ENCODE measurements at places on chromosomes 13 and 19.

DNA sequence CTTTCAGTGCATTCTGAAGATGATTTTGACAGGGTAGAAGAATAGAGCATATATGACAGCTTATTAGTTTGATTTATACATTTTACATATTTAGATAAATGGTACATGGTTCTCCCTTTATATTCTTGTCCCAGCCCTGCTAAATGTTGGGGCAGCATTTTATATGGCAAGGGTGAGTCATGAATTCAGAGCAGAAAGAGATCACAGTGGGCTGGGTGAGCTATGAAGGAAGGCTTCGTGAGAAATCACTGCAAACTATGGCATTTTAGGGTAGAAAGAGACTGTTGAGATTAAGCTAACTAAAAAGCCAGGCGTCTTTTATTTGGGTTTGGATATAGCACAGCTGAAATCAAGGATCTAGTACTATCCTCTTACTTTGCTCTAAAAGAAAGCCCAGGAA lies 23.9 kb upstream of the METTL21C start:
- no peak for DNase-seq

DNA sequence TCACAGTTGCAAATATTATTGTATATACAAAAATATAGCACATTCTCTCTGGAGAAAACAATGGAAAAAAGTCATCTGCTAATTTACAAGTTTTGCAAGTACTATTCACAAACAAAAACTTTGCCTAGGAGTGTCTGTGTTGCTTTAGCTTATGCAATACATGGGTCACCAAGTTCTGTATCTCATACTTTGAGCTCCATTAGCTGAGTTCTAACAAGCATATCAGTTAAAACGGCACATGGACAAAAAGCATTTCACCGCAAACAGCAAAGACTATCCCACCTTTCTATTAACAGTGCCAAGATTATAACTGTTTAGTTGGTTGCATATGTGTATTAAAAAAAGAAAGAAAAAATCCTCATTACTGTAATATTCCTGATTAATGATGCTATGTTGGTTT lies 4.6 kb downstream of the SPRY2 start:
- no peak for DNase-seq

GRCh38 chr19:42532891-42533290 lies 4.6 kb upstream of the CEACAM1 start:
- DNase-seq = no peak

- DNase-seq = no peak
Observed at GRCh38 chr13:41716236-41716635, 244.7 kb downstream of the VWA8 start.

GRCh38 chr13:60645676-60646075 lies 248.7 kb downstream of the TDRD3 start:
- no peak for DNase-seq

DNA sequence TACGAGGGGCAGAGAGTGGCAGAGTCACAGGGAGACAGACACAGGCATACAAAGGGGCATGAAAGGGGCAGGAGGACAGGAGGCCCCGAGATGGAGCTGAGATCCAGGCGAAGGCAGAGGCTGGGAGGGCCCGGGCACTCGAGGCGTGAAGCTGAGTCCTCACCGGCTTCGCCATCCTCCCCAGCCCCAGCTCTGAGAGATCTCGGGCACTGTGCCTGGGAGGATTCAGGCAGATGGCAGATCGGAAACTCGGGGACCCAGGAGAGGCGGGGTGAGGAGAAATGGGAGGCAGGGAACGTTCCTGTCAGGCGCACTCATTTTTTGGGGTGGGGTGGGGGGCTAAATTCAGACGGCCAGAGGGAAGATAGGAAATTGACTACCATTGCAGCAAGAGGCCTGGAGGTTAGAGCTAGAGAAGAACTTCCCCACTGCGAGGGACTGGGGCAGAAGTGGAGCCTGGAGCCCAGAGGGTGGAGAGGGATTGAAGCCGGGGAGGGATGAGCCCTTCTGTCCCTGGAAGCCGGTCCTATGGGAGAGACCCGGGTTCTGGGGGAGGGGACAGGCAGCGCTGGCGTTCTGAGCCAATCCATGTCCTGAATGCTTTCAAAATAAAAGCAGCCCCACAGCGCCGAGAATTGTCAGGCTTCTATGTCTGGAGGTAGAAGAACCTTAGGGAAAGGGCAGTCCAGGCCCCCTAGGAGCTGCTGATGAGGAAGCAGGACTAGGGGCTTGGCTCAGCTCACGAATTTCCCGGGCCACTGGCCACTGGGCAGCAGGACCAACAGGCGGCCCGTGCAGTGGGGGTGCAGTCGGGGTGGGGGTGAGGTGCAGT lies 12.6 kb downstream of the LRRC4B start:
- DNase-seq = no peak

- no peak for DNase-seq
Observed at GRCh38 chr13:72820156-72820897, 38.4 kb downstream of the PIBF1 start.

DNA sequence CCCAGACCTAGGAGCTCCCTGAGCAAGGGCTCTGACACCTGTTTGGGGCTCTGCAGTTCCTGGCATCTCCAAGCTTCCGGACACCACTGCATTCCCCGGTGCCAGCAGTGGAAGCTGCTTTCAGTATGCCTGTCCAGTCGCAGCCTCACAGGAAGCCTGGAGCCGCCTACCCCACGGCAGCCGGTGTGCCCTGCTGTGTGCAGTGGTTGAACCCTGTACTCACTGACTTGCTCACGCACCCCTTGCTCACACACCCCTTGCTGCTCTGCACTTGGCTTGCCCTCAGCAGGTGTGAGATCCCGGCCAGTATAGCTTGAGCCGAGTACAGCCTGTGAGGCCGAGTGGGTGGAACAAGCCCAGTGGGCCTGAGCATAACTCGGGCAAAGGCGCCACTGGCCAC lies 70.3 kb downstream of the PIBF1 start:
- DNase-seq = no peak

DNA sequence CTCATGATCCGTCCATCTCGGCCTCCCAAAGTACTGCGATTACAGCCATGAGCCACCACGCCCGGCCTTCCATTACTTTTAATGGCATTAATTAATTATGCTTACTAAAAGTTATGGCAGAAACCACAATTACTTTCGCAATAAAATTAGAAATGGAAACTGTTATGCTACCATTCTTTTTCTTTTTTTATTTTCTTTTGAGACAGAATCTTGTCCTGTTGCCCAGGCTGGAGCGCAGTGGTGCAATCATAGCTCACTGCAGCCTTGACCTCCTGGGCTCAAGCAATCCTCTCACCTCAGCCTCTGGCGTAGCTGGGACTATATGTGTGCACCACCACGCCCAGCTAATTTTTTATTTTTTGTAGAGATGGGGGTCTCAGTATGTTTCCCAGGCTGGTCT lies 4.6 kb upstream of the BST2 start:
- no peak for DNase-seq

- DNase-seq = no peak
Observed at GRCh38 chr13:100634696-100635095, 39.9 kb downstream of the TMTC4 start.

- DNase-seq = no peak
Observed at GRCh38 chr13:62653371-62653770, 1237.7 kb upstream of the PCDH20 start.

DNA sequence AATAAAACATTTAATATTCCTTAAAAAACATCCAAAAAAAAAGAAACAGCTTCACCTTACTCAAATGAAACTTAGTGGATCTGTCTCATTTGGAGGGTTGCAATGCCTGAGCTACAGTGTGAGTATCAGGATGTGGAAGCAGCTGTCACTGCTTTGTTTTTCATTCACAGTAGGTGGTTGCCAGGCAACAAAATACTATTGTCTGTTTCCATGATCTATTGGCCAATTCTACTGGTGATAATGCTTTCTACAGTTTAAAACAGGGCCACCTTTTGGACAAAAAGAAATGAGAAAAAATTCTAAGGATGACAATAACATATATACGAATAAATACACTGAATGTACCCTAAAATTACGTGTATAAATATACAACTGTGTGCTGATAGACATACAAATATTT lies 3.0 kb downstream of the ENOX1 start:
- no peak for DNase-seq

DNA sequence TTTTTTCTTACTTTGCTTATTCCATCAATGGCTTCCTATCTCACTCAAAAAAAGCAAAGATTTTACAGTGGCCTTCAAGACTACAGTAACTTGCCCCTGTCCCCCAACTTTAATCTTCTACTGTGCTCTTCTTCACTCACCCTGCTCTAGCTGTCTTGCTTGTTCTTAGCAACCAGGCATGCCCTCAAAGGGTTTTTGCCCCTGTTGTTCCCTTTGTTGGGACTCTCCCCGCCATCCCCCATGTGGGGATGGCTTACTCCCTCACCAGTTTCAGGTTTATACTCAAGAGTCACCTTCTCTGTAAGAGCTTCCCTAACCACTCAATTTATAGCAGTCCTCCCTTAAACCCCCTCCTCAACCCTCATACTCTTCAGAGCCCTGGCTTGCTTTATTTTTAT lies 5.4 kb downstream of the MTMR6 start:
- no peak for DNase-seq

DNA sequence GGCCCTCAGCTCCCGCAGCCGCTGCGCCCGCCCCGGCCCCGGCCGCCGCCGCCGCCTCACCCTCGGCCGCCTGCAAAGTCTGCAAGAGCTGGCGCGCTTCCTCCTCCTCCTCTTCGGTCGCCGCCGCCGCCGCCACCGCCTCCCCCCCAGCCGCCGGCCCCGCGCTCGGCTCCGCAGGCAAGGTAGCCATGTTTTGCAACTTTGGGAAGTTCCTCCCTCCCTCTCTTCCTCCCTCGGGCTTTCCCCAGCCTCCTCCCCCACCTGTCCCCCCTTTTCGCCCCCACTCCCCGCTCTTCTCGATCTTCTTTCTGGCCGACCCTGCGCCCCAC lies 433 bp downstream of the SIX5 start:
- no peak for DNase-seq

GRCh38 chr19:947707-948539 lies 22.1 kb downstream of the ARID3A start:
- DNase-seq = no peak

DNA sequence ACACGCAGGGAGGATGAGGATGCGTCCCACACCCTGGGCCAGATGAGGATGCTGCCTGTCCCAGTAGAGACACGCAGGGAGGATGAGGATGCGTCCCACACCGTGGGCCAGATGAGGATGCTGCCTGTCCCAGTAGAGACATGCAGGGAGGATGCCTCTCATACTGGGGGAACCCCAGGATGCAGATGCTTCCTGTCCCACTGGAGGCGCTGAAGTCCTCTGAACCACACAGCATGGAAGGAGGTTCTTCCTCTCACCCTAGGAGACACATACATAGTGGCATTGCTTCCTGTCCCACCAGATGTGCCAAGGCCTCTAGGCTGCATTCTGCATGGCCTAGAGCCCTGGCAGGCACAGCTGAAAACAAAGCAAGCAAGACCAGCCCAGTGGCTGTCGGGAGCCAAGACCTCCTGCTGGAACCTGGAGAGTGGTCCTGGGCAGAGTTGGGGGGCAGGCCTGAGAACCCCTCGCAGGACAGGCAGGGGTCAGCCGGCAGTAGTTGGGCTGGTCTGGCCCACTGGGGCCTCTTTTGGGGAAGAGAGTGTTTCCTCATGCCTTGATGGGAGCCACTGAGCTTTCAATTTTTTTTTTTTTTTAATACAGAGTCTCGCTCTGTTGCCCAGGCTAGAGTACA lies 4.3 kb downstream of the HPN start:
- no peak for DNase-seq

- DNase-seq = no peak
Observed at GRCh38 chr19:7368456-7368855, 19.7 kb downstream of the ARHGEF18 start.

DNA sequence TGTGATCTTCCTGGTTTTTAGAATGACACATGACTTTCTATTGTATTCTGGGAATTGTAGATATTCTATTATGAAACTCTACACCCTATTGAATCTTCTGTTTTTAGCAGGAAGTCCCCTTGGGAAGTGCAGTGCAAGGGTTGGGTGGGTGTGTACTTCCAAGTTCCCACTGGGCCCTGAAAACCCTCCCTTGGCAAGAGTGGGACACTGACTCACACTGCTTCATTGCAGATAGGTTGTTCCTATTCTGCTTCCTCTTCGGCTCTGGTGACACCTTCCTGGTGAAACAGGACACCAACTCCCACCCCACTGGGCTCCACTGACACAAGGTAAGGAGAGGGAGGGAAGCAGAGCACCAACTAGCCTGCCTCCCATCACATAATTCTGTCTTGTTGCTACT lies 121.8 kb downstream of the KCTD12 start:
- DNase-seq = no peak

- DNase-seq = no peak
Observed at GRCh38 chr13:109963960-109964563, 177.7 kb upstream of the IRS2 start.

All from renal cortex interstitium (tissue), 15 donors.